ENCODE measurements at places on chromosomes 4 and X.

DNA sequence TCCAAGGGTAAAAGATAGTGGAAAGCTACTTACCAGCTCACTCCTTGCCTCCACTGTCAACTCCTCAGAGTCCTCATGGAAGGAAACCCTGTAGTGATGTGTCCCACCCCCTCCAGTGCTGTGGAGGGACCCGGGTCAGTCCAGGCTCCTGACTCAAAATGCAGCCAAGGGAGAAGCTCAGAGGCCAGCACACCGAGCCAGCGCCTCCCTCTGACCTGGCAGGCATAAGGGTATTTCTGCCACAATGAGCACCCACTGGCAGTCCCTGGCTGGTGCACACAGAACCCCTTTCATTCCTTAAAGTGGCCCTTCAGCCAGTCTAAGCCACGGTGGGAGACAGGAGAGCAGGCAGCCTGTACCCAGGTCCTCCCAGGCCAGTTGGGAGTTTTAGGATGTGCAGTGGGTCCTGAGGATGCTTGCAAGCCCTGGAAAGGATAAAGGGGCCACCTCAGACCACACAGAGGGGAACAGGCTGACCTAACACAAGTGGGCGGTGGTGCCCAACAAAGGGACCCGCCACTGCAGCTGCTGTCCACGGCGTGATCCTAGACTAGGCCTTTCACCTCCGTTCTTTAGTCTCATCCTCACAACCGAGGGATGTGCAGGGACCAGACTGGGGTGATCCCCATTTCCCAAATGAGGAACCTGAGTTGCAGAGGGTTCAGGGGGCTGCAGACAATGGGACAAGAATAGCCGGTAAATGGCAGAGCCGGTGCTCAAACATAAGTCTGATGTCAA is 5.7 kb downstream of the JAKMIP1 start:
- peak; percentile 59 for DNase-seq

GRCh38 chrX:29257521-29257920 is 670.3 kb downstream of the IL1RAPL1 start:
- DNase-seq: no peak

GRCh38 chr4:140150636-140150885 is 3.4 kb downstream of the MAML3 start:
- DNase-seq: no peak

DNA sequence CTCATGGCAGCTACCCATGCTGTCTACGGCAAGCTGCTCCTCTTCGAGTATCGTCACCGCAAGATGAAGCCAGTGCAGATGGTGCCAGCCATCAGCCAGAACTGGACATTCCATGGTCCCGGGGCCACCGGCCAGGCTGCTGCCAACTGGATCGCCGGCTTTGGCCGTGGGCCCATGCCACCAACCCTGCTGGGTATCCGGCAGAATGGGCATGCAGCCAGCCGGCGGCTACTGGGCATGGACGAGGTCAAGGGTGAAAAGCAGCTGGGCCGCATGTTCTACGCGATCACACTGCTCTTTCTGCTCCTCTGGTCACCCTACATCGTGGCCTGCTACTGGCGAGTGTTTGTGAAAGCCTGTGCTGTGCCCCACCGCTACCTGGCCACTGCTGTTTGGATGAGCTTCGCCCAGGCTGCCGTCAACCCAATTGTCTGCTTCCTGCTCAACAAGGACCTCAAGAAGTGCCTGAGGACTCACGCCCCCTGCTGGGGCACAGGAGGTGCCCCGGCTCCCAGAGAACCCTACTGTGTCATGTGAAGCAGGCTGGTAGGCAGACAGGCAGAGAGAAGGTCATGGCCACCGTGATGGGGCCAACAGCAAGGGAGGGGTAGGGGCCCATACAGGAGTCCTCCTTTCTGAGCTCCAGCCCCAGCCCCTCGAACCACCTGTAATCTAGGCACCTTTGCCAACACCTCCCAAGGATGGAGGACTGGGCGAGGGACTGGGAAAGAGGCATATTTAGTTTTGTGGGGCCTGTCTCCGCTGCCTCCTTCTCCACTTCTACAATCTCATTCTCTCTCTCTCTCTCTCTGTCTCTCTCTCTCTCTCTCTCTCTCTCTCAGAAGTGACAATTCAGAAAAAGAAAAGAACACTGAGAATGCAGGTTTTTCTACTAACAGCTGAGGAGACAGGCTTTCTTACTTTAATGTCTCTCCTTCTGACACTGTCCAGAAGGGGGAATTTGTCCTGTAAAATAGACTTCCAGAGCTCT is 4.7 kb upstream of the TSPYL2 start:
- DNase-seq: no peak

DNA sequence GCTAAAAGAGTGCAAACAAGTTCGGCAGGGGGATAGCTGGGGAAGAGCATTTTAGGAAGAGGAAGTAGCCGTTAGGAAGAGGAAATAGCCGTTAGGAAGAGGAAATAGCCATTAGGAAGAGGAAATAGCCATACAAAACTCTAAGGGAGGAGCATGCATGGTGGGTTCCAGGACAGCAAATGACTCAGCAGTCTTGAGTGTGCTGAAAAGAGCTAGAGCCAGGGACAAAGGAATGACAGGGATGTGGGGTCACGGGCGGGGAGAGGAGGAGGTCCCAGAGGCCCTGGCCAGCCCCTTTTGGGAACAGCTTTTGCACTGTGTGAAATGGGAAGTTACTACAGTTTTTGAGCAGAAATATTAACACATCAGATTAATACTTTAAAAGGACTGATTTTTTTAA is 882.6 kb downstream of the TRIML1 start:
- no peak for DNase-seq

- no peak for DNase-seq
Measured at GRCh38 chr4:15376594-15376993, 51.2 kb upstream of the C1QTNF7 start.

DNA sequence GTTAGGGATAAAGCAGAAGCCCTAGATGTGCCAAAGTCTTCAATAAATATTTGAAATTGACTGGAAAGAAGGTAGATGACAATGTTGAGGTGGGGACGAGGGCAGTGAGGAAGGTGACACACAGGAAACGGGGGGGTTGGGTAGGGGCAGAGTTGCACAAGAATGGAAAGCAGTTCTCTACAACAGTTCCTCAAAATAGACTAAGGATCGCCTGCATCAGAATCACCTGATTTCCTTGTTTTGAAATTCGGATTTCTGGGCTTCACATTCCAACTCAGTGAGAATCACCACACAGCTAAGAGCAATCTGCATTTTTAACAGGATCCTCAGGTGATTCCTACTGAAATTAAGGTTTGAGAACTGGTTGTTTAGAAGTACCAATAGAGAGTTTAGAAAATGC is 70.6 kb downstream of the ARFIP1 start:
- no peak for DNase-seq

DNA sequence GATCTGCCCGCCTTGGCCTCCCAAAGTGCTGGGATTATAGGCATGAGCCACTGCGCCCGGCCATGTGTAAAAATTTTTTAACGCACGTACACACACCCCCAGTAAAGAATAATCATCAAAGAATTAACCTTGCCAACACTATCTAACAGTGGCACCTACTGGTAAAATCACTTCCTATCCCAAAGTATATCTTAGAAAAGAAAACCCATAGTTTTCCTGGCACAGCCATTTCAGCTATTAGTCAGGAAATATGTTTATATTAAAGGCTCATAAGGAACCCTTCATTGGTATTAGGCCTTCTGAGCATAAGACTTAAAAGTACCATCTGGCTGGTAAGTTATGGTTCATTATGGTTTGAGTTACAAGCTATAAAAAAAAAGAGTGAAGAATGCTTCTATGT is 14.1 kb downstream of the S100G start:
- no peak for DNase-seq

GRCh38 chrX:102837847-102838246 is 99.2 kb upstream of the RAB40AL start:
- no peak for DNase-seq

GRCh38 chr4:44118971-44119680 is 329.5 kb downstream of the KCTD8 start:
- DNase-seq: no peak

GRCh38 chr4:24396988-24397387 is 187.4 kb downstream of the DHX15 start:
- DNase-seq: no peak

GRCh38 chr4:94798808-94799207 is 41.1 kb downstream of the BMPR1B start:
- no peak for DNase-seq

DNA sequence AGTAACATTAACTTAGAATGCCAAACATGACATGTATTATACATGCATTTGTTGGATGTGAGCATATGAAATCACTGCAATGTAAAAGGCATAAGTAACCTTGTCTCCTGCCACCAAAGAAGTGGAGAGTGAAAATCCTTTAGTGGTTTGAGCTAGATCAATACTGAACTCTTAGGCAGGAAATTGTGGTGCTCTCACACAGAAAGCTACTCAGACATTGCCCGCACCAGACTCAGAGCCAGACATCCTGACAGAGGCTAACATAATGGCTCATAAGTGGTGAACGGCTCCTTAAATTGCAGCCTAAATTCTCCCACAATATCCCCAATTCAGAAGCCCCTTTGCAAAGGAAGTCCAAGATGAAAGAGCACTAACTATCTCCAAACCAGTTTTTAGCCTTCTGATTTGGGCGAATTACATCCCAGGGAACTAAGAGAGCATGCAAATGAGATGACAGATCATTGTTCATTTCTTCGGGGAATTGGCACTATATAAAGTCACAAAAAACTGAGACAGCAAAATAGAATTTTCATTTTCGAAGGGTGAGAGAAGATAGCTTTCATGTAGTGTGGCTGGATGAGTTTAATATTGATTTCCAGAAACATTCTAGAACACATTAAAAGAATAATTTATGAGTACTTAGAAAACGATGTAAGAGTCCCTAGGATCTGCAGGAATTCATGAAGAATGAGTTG is 233.6 kb upstream of the RPS6KA3 start:
- DNase-seq: no peak

DNA sequence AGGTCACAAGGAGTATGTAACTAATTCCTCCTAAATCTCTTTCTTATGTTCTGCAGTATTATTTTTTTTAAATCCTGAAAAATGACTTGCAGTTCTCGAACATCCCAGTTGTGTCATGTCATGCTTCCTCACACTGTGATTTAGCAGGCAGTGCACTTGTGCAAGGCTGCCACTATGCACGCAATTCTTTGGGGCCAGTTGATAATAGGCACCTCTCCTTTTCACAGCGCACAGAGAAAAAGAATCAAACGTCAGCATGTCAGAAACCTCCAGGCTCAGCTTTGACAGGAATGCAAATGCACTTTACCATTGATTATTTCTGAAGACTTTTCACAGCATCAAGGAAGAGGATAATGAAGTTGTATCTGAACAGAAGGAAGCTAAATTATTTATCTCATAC is 62.9 kb downstream of the FGF13 start:
- no peak for DNase-seq

GRCh38 chr4:14308229-14308651 is 680.7 kb upstream of the BOD1L1 start:
- no peak for DNase-seq

GRCh38 chr4:24511371-24512063 is 72.8 kb downstream of the DHX15 start:
- DNase-seq: no peak

DNA sequence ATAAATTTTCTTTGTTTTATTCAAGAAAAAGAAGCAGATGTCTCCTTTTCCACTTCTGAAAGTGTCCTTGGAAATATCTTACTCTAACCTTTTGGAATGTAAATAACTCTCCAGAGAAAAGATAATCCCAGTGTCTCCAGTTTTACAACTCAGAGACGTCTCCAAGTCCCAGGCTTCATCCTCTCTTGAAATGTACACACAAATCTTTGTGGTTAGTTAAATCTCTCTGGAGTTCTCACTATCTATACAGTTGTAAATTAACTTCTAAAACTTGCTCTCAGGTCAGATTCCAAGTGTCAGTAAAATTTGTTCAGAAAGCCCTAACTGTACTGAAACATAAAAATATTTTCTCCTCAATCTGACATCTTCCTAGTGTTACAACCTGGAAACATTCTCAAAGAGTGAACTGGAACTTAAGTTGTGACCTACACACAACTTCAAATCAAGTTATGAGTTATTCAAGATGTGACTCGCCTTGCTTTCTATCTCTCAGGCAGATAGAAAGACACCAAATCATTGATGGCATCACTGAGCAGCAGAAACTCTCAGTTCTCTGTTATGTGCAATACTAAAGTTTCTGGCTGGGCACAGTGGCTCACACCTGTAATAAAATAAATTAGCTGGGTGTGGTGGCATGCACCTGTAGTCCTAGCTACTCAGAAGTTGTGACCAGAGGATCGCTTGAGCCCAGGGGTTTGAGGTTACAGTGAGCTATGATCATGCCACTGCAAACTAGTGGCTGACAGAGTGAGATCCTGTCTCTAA is 284.2 kb downstream of the RCHY1 start:
- DNase-seq: no peak

DNA sequence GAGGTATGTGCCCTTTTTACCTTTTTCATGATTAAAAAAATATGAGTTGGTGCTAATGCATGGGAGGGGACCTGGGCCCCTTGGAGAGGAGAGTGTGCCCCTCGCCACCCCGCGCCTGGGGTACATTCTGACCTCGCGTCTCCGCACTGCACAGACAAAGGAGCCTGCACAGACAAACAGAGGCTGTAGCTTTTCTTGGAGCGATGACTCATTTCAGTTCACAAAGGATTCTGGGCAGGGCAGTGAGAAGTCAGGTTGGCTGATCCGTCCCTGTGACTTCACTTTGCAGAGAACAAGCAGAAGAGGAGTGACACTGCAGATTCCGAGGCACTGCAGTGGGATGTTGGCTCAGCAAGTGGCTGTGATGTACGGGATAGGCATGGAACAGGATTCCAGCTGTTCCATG is 82.9 kb downstream of the STOX2 start:
- peak; percentile 87 for DNase-seq

DNA sequence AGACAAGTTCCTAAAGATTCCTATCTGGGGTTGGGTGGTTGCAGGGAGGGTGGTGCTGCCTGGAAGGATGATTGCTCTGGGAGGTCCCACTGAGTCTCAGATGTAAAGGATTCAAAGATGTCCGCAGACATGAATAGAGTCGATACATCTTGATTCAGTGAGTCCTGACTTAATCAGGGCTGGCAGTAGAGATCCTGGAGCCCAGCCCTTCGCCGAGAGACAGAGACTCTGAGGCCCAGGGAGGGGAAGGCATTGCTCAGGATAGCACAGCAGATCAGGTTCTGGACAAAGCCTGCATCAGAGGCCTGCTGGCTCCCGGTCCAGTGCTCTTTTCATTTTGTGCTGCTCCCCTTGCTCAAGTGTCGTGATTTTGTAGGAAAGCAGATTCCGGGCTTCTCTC is 21.7 kb downstream of the PJA1 start:
- no peak for DNase-seq

DNA sequence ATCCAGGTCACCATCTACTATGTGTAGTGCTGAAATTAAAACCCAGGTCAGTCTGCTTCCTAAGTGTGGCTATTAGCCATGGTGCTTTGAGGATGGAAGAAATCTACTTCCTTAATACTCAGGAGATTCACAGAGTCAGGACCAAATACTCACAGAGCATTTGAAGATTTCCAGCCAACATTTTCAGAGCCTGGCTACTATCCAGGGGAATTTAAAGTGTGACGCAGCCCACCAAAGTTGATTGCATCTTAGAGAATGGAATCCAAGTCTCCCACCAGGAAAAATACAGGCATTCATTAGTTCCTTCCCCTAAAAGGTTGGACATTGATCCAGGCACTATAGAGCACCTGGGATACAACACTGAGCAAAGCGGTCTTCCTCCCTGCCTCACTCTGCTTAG is 83.8 kb downstream of the HS3ST1 start:
- no peak for DNase-seq

All from globus pallidus (tissue), 1 donor.